ENCODE measurements at places on chromosomes 5 and 9. TPM values are rescaled to one million over a fixed set of nuclear protein-coding genes. Genes with fewer than 3 reads are reported as not detected.

The FBP2 gene
- total RNA-seq: not detected

The CCL21 gene
- not detected for total RNA-seq

The PCDHGC3 gene
- not detected for total RNA-seq

The ANKRD18B gene
- total RNA-seq: 0.97 TPM
